T-helper 1 cell (primary cell): ENCODE measurements at places on chromosomes 3 and 15.

DNA sequence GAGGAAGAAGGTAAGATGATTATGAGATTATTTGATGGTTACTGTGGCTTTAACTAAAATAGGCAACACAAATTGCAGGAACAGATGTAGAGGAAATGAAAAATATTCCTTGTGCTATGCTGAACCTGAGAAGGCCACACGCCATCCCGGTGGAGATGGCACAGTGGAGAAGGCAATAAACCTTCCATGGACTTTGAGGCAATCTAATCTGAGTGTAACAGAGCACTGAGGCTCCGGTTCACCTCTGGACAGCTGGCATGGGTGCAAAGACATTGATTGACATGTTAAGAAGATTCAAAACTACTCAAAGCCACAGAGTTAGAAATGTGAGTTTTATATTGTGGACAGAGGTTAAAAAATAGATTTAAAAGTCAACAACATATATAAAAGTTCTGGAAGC, 535.7 kb downstream of the AGBL1 start:
- DNase-seq: no peak

DNA sequence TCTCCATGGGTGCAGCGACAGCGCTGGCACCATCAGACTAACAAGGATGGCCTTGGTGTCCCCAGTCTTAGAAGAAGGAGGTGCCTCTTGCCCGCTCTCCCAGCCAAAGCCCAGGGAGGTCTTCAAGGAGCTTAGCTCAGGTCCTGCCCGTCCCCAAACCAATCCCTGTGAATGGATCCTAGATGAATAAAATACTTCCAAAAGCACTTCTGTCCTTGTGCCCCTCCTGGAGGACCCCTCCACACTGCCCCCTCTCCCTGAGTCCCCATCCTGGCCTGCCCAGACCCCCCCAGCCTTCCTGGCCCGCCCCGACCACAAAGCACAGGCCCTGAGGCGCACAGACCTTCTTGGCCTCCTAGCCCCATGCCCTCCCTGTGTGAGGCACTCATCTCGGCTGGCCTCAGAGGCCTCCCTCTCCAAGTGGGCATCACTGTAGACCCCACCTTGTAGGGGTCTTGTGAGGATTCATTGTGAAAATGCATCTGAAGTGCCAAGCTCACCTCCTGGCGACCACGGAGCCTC, 8.4 kb downstream of the SLC28A1 start:
- no peak for DNase-seq

DNA sequence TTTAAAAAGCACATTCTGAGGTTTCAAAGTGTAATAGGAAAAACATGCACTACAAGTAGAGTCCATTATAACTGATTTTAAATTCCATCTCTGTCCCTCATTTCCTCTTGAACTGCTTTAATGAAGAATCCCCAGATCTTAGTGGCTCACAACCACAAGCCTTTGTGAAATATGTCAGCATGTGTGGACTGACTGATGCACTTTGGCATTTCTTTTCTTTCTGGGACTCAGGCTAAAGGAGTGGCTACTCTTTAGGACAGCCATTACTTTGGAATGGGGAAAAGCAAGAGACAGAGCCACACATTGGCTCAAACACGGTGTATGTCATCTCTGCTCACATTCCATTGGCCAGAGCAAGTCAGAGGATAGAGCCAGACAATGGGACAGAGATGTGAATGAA, 139.6 kb downstream of the GRM7 start:
- DNase-seq: no peak

- no peak for DNase-seq
These were observed 71.3 kb upstream of the LRTM1 start for GRCh38 chr3:54999159-54999558.

DNA sequence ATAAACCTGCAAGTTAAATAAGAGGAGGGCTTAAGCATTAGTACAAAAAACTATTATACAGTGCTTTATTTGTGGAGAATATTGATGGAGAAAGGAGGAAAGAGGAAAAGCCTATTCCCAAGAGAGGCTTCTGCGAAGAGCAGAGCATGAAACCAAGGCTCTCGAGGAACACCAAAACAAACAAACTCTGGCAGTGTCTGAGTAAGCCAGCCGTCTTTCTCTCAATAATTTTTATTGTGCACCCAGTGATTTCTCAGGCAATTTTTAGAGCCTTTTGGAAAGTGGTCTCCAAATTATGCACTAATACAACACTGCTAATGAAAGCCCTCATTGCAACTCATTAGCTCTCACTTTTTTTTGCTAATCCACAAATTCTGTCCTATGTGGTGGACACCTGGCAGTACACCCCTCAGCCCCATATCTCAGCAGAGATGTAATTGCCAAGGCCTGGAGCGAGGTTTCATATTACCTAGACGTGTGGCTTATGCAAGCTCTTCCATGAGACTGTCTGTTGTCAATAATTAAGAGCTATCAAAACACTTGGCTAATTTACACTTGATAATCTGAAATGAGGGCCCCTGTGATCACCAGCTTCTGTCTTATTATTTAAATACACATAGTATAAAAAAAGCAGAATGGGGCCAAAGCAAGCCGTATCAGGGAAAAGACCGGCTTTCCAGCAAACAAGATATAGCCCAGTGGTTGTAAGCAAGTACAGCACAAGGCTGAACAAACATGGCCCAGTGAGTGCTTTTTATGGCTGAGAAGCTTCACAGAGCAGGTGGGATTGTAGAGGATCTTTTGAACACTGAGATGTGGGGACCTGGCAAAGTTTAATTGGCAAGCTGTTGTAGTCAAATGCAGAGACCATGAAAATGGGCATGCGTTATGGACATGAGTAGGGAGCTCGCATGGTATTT, 216.9 kb downstream of the ROBO2 start:
- no peak for DNase-seq

DNA sequence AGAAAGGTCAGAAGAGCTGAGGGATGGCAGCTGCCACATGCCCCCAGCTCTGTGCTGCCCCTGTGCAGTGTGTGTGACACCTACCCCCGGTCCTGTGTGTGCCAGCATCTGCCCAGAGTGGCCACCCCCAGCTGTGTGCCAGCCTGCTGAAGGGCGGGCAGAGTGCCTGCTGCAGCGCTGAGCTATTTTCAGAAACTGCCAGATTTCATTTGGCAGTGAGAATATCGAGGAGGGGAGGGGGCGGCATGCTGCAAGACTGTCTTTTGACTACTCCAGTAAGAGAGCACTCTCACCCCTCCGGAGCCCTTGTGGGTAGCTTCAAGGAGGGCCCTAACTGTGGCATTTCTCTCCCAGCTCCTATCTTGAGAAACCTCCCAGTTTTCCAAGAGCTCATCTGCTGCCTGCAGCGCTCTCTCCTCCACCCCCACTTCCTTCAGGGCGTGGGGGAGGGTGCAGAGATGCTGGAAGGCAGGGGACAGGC, 25.2 kb upstream of the DOCK3 start:
- DNase-seq: no peak

- no peak for DNase-seq
These were observed 372.1 kb upstream of the ARHGEF26 start for GRCh38 chr3:153749070-153749610.

DNA sequence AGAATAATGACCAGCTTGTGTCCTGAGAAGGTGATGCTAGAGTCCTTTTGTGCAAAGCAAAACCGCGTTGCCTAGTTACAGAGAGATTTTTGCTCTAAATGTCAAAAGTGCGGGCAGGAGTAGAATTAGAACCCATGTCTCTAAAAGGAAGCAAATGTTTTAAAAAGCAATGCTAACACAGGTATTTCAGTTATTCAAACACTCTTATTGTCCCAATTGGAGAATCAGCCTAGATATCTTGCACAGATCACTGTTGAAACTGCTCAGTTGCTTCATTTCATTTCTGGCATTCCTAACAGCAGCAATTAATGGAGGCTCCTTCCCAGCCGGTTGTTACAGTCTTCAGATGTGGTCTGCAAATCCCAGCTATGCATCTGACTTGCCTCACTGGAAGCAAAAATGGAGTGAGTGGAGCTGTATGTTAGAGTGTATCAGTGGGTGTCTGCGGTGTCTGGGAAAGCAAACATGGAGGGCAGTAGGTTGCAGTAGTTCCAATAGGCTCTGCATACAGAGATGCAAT, 55.6 kb upstream of the SEMA6D start:
- DNase-seq: no peak

DNA sequence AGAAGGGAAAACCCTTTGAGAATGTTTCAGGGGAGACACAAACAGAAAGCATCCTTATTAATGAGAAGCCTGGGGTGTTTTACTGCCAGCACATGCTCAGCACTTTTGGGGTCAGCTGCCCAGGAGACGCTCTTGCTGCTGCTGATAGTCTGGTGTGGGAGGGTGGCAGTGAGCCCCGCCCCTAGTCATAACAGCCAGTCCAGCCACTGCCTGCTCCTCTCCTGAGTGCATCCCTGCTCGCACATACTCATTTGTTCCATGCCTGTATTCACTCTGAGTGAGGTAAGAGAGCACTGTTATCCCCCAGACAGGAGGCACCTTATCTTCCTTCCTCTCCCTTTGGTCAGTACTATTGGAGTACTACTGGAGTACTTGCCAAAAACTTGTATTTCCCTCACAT, 101.3 kb downstream of the ETFA start:
- no peak for DNase-seq

DNA sequence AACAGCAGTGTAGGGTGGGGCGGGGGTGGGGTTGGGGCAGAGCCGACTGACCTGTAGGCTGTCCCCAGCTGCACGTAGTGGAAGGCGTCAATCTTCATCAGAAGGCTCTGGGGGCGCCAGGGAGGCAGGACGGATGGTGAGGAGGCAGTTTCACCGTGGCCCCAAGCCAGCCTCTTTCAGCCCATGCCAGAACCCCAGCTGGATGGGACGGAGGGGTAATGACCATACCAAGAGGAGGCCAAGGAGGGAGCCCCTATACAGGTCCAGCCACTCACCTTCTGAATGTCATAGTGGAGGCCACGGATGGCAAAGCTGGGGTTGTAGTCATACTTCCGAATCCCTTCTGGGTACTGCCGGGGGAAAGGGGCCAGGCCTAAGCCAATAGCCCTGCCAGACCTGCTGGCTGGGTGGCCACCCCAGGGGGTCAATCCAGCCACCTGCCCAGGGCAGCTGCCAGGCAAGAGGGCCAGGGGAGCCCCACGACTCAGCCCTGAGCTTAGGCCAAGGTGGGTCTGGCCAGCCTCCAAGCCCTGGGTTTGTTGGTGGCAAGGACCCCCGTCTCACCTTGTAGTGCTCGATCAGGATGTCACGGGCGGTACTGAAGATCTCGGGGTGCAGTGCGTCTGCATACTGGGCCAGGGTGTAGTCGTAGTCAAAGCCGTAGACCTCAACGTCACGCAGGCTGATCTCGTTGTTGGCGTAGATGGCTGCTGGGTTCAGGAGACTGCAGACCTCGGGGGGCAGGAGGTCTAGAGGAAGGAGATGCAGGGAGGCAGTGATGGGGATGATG, 4.9 kb downstream of the NT5DC2 start:
- no peak for DNase-seq

DNA sequence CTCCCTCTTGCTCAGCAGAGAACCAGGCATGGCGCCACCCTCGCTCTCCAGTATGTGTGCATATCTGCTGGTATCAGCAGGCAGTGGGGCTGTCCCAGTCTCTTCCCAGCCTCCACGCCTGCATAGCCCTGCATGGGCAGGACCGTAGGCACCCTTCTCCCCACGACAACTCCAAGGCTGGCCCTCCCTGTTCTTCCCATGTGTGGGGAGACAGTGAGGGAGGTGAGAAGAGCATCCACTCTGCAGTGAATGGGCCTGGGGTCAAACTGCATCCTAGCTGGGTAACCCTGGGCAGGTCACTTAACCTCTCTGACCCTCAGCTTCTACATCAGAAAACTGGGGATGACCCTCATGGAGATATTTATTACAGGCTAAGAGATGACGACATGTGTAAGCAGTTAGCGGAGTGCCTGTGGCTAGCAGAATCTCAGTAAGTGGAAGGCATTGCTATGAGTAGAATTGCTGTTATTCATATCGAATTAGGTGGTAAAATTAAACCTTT, 13.3 kb upstream of the SSUH2 start:
- no peak for DNase-seq

DNA sequence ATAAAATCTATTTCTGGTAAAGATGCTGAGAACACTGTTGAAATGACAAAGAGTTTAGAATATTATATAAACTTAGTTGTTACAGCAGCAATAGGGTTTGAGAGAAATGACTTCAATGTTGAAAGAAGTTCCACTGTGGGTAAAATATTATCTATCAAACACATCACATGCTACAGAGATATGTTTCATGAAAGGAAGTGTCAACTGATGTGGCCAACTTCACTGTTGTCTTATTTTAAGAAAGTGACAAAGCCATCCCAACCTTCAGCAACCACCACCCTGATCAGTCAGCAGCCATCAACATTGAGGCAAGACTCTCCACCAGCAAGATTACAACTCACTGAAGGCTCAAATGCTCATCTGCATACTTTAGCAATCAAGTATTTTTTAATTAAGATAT, 20.2 kb downstream of the TMEM39A start:
- DNase-seq: no peak

GRCh38 chr15:101439285-101439919, 50.1 kb downstream of the PCSK6 start:
- DNase-seq: no peak

GRCh38 chr15:87761736-87762509, 494.6 kb downstream of the NTRK3 start:
- DNase-seq: no peak

DNA sequence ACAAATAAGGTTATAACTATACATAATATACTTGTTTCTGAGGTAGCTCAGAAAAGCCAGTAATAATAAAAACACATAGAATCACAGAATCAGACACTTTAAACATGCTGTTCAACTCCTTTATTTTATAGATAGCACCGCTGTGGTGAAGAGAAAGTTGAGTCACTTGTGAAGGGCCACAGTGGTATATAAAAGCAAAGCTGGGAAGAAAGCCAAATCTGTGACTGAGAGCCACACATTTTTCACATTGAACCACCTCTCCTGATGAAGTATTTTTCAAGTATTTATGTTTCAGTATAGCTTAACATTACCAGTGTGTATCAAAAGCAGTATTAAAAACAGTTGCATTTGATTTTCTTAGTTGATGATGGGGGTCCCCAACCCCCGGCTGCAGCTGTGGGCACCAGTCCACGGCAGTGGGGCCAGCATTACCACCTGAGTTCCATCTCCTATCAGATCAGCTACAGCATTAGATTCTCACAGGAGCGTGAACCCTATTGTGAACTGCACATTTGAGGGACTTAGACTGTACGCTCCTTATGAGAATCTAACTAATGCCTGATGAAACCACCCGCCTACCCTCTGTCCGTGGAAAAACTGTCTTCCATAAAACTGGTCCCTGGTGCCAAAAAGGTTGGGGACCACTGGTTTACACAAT, 46.2 kb downstream of the TBL1XR1 start:
- DNase-seq: no peak
